ENCODE measurements at places on chromosomes 7 and 10.

GRCh38 chr7:91892099-91892705 is 11.7 kb upstream of the MTERF1 start:
- no peak for DNase-seq

- no peak for DNase-seq
These were observed 4.7 kb upstream of the SLC18A3 start for GRCh38 chr10:49605216-49605938.

DNA sequence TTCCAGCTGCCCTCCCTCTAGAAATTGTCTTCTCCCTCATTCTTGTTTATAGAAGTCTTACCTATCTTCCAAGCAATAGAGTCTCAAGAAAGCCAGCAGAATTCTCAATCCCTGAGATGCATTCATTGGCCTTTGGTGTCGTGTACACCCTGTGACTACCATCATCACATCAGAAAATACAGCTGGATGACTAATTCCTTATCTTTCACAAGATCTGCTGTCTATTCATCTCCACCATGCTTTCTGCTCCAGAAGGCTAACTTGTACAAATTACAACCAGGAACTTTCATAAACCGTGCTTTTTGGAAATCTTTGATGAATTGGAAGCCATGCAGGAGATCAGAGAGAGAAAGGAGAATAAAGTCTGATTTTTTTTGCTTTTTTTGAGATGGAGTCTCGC is 1062.9 kb upstream of the GHITM start:
- DNase-seq: no peak

DNA sequence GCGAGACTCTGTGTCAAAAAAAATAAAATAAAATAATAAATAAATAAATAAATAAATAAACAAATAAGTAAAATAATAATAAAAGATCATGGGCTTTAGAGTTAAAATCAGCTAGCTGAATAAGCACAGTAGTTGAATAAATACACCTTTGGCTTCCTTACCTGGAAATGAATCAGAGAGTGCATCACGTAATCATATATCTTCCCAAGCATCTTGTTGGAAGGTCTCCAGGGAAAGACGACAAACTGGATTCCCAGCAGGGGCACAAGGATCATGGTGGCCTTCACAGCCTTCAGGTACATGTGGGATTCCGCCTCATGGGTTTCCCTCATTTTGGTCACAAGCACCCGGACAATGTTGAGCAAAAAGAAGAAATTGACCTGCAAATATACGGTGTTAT is 138.7 kb downstream of the CALCR start:
- DNase-seq: no peak

DNA sequence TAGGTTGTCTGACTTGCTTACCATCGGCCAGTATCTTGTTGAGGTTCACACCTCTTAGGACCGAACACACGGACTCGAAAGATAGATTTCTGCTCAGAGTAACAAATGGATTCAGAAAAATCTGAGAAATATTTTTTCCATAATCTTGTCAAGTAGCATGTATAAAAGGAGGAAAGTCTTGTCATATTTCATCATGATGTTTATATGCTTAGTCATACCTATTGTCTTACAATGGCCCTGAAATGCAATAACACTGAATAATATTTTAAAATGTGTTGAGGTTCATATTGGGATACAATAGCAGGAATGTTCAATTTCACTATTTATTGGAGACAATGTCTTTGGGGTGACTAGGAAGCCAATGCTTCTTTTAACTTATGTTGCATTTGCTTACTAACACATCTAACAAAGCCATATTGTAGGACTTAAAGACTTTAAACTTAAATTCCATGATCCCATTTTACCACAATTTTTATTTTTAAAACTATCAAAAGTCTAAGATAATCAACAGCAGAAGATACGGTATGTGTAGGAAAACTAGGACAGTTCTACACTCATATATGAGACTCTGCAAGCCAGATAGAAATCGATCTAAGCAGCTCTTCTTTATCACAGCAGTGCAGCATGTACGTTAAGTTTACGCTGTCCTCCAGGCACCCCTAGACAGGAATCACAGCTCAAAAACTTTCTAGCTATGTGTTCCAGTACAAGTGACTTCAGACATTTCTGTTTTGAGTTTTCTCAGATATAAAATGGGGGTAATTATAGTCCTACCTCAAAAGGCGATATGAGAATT is 135.7 kb upstream of the CAV2 start:
- DNase-seq: no peak

Data from activated T-cell treated with anti-CD3 and anti-CD28 coated beads, Interleukin-2, amount 50 U/mL, for 24 hours (primary cell).